ENCODE measurements at places on chromosomes 12 and 14.

DNA sequence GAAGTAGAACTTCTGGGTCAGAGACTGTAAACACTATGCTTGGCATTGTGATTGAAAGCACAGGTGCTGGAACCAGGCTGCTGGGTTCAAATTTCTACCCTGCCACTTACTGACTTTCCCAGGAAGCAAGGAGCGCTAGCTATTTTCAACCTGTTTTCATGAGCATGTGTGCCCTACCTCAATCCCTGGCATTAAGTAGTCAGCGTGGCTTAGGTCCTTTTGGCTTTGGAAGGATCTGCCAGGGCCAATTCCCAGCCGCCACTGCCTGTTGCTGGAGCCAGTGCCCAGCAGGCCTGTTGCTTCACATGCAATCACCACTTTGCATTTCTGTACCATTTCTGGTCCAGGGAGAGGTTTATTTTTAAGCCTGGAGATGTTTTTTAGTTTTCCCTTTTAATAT, 196.3 kb downstream of the TRHDE start:
- DNase-seq = no peak

- no peak for DNase-seq
Measured at GRCh38 chr12:101876322-101876860, 989 bp upstream of the DRAM1 start.

DNA sequence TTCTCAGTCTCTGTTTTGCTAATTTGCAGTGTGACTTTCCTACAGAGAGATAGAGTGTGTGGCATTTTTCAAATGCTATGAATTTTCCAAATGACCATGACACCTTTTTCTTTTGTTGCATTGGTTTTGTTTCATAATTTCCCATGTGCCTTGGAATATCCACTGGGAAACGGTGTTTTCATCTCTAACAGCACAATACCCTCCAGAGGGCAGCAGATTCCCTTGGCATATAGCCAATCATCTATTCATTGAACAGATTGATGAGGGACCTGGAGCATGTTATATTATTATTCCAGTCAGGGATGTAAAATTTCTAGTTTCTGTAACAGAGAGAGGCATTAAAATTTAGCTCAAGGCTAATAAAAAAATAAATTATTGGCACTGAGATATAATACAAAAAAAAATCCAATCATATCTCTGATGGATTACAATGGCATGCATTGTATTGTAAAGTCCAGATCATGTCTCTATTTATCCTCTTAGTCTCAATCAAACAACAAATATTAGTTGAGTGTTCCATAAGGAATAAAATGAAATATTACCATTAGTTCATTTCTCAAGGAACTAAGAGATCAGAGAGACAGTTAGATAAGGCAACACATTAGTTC, 29.6 kb upstream of the NTN4 start:
- DNase-seq = no peak

GRCh38 chr12:22234561-22234960, 99.9 kb downstream of the ST8SIA1 start:
- DNase-seq = no peak

DNA sequence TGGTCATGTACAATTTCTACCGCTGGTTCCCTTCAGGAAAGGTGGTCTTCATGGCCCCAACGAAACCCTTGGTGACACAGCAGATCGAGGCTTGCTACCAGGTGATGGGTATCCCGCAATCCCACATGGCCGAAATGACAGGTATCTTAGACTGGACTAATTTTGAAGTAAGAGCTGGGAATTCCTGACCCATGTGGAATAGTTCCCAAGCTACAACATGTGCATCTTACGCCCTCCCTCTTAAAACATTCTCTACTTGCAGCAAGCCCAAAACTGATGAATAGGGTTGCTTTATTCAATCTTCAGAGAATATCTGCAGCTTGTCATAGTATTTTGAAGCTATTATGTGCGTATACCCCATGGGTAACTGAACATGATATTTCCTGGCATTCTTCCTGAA, 669 bp downstream of the FANCM start:
- DNase-seq = no peak

GRCh38 chr12:41917181-41917580, 227.5 kb downstream of the GXYLT1 start:
- no peak for DNase-seq

DNA sequence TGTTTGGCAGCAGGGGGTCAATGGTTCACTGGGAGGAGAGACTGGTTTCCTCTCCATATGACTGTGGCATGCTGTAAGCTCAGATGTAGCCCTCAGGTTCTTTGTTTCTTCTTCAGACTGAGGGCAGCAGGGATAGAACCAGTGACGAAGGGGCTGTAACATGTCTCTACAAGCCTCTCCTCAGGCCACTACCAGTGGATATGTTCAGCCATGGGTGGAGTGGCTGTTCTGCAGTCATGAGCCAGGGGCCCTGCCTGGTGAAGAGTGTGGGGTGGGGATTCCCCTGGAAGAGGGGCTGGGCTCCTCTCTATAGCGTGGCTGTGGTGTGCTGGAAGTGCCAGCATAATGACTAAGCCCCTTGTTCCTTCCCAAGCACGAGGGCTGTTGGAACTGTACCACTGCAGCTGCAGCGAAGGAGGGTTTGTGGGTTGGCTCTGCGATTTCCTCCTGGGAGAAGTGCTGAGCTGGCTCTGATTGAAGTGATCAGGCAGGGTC, 55.8 kb downstream of the CMAS start:
- no peak for DNase-seq

DNA sequence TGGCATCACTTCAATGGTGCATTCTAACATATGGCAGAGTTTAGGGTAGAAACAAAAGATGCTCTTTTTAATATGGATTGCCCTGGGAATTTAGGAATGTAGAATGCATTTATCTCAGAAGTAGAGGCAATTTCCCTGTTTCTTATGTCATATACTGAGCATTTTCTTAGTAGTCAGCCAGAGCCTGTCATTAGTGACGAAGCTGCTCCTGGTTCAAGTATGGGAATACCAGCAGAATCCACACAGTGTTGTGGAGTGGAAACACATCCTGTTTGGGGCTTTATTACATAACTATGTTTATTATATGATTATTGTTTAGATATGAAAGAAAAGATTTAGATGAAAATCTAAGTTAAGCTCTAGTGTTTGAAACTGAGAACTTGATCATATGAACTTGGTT, 12.2 kb downstream of the CIPC start:
- DNase-seq = no peak

GRCh38 chr14:56310643-56311042, 192.4 kb downstream of the PELI2 start:
- DNase-seq = no peak

DNA sequence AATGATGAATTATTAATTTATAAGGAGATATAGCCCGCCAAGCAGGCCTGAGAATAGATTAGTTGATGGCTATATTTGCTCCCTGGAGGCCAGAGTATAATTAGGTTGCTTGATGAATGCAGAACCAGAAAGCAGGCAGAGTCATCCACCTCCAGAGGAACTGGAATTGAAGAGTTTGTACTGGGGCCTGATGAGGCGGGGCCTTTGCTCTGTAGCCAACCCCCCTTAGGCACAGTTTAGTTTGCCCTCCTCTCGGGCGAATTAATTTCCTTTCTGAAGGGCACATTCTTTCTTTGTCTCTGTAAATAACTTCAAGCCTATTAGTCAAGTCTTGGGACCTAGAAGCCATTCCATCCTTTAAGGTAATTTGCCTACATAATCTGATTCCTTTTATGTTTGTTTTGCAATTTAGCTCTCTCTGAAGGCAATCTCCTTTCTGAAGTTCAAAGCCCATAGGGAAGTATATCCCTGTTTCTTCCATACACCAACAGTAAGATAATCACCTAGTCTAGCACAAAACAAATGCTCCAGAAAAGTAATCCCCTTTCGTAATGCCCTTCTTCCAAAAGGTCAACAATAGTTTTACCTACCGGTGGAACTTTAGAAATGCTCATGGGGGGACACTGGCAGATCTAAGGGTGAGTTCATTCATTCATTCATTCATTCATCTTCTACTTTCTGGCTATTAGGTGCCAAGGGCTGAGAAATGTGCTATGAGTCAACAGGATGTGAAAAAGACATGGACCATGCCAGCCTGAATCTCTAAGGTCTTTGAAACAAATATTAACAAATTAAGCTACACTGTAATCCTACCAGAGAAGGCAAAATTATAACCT, 84.8 kb upstream of the NUDT4 start:
- no peak for DNase-seq

- no peak for DNase-seq
Measured at GRCh38 chr14:100905166-100905565, 1.6 kb upstream of the RTL1 start.

DNA sequence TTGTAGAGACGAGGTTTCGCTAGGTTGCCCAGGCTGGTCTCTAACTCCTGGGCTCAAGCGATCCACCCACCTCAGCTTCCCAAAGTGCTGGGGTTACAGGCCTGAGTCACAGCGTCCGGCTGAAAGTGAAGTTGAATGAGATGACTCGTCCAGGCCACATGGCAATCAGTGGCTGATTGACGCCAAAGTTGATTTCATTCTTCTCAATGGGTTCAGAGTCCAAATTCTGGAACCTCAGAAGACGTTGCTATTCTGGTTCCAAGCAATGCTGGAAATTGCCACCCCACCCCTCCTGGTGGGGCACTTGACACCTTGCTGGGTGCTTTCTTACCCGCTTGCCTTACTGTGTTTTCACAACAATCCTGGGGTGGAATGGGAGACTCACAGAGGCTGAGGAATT, 14.9 kb downstream of the ABCB9 start:
- no peak for DNase-seq

DNA sequence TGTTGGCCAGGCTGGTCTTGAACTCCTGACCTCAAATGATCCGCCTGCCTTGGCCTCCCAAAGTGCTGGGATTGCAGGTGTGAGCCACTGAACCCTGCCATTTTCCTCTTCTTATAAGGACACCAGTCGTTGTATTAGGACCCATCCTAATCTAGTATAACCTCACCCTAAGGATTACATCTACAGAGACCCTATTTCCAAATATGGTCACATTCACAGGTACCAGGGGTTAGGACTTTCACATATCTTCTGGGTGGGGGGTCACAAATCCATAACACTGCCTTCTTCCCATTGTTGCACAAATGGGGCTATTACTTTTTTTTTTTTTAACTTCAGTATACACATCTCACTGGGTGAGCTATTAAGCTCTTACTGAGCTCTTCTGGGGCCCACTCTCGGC, 38.6 kb downstream of the ARF6 start:
- no peak for DNase-seq

- peak; percentile 58 for DNase-seq
Measured at GRCh38 chr12:11723993-11724392, 74.5 kb downstream of the ETV6 start.

DNA sequence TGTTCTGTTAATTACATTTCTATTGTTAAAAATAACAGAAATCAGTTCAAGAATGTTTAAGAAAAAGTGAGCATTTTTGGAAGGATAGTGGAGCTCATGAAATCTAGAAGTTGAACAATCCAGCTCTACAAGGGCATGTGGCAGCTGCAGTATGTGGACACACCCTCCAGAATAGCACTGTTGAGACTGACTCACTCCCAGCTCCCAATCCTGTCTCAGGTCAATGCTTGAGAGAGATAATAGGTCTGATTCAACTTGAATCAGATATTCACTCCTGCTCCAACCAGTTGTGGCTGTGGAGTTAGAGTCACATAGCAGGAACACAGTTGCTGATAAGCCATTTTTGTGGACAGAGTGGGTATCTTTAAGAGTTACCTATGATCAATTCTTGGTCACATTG, 113.0 kb upstream of the NTF3 start:
- no peak for DNase-seq

Data from left lung (tissue), 14 donors.